AML-193 (cell line): ENCODE measurements at places on chromosomes 1 and 21.
A peak's percentile ranks its signal among the peaks of the same experiment; 100 is the strongest.

DNA sequence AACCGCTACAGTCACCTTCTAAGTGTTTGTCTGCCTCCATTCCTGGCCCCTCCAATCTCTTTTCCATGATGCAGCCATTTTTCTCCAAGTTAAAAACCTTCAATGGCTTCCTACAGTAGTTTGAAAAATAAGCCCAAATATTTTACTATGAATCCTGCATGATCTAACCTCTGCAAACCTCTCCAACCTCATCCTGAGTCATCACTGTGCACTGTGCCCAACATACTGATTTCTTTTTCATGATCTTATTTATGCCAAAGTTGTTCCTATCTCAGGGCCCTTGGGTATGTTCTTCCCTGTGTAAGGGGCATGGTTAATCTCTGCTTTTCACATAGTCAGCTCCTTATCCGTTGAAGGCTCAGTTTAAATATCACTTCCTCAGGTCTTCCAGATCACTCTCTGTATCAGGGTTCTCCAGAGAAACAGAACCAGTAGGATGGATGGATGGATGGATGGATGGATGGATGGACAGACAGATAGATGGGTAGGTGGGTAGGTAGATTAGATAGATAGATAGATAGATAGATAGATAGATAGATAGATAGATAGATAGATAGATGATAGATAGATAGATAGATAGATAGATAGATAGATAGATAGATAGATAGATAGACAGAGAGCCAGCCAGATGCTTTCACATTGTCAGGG is 18.1 kb upstream of the PTPN14 start:
- no peak for DNase-seq

DNA sequence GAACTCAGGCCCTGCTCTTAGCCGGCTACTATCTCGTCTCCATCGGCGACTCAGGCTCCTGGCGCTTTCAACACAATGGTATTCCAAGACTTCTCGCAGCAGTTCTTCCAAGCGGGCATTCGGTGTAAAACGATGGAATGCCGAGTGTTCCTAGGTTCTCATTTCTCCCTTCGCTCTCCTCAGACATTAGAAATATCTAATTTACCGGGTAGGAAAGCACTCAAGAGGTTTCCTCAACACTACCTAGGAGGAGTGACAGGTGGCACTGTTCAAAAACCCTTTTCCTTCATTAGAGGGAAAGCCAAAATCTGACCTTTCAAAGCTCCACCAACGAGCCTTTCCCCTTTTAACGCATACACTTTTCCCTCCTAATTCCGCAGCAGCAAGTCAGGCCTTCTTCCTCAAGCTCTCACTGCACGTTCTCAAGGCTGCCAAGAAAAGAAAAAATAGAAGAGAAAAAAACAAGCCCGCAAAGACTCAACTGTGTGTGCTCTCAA is 601 bp downstream of the UBE2G2 start:
- peak; percentile 19 for DNase-seq

DNA sequence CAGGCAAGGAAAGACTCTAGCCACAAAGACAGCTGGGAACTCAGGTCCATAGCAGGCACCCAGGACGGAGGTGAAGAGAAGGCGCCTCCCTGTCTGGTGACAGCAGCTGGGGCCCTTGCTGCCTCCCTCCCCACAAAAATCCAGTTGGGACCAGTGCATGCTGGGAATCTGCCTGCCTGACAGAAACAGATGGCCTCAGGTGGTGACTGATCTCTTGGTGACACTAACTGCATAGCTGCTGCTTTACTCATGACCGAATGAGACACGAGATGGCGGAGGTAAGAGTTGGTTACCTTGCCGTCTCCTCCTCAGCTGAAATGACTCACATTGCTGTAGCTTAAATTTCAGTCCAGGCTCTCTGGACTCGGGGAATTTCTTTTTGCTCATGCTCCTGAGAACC is 130.3 kb downstream of the FGGY start:
- no peak for DNase-seq

- peak; percentile 57 for DNase-seq
Observed at GRCh38 chr1:97137862-97138514, 416.4 kb downstream of the PTBP2 start.

DNA sequence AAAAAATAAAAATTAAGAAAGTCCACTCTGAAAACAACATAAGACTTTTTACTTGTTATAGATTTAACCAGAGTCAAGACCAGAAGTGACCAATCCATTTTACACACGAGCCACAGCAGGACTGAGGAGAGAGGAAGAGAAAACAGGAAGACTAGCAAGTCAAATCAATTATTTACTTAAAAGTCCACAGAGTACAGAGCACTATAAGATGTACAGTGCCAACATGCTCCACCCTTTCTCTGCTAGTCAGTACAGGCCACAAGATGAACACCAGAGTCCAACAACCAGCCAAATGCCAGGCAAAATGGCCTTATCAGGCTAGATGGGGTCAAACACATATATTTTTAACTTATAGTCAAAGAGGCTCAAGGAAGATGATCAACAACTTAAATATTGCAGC is 19.5 kb downstream of the LUZP1 start:
- DNase-seq, result no peak

DNA sequence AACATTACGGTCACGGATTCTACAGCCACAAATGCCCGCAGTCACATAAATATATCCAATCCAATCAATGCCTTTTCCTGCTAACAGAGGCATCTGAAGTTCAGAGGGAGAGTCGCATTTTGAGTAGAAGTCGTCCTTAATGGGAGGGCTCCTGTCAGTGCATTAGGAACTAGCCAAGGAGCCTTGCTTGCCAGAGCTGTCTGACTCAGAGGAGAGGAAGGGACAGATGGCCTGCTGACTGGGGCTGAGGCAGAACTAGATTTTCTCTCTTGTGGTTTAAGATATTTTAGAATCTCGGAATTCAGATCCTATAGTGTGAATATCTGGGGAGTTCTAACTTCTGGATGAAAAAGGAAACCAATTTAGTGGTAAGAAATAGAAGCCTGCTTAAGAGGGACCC is 10.6 kb downstream of the XKR8 start:
- DNase-seq, result no peak

- DNase-seq, result no peak
Observed at GRCh38 chr1:46302641-46303037, 777 bp downstream of the LRRC41 start.

GRCh38 chr1:20356850-20357459 is 66.3 kb downstream of the VWA5B1 start:
- no peak for DNase-seq

- DNase-seq, result no peak
Observed at GRCh38 chr1:182952677-182953444, at the start of gene SHCBP1L. SHCBP1L (minus strand) TSS chr1:182953166; CDS start chr1:182953133, 33 bp downstream.

GRCh38 chr1:229349463-229350385 is 6.9 kb upstream of the CCSAP start:
- DNase-seq, result no peak

DNA sequence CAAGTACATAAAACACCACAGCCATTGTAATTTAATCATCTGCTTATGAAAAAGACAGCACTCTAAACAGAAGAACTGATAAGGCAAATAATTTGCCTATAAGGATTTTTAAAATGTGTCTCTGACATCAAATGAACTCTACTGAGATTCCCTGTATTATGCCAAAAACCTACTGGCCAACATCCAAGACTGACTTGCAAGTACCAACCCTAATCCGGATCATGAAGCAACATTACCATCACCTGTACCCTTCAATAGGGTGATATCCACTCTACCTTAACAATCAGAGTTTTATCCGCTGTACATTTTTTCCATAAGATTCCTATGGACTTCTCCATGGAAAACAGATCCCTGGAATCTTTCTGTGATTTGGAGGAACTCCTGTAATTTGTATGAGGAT is 4.6 kb downstream of the RGS7 start:
- DNase-seq, result no peak

GRCh38 chr1:247829656-247830055 is 5.7 kb upstream of the OR14A16 start:
- no peak for DNase-seq

DNA sequence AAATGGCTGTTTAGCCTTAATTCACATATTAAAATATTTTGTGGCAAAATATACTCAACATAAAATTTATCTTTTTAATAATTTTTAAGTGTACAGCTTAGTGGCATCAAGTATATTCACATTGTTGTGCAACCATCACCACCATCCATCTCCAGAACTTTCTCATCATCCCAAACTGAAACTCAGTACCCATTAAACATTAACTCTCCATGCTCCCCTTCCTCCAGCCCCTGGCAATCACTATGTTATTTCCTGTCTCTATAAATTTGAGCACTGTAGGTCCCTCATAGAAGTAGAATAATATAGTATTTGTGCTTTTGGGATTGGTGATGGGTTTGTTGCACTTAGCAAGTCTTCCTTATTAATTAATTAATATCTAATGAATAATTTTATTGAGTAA is 29.4 kb downstream of the CCN1 start:
- no peak for DNase-seq

GRCh38 chr1:12342401-12343003 is 112.7 kb downstream of the VPS13D start:
- DNase-seq, result no peak

DNA sequence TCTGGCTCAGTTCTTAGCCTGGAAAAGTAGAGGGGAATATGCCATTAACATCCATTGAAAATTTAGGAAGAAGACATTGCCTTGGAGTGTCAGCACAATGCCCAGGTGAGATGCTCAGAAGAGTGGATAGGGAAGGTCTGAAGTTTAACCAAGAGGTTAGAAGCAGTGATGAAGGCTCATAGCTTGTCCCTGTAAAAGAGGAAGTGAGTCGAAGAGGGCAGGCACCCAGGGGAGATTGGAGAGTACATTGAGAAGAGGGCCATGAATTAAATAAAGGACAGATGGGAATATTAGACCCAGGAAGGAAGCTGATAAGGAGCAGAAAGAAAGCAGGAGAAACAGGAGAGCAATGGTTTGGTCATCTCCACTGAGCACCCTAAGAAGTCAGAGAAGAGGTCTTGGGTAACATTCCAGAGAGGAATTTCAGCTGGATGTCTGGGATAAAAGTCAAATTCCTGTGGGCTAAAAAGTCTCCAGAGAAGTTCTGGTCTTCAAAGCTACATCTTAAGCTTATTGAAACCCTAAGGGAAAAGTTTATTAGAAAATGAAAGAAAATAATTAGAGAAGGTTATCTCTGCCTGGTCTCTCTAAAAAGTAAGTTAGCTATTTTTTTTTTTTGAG is 17.3 kb downstream of the C8B start:
- peak; percentile 12 for DNase-seq

DNA sequence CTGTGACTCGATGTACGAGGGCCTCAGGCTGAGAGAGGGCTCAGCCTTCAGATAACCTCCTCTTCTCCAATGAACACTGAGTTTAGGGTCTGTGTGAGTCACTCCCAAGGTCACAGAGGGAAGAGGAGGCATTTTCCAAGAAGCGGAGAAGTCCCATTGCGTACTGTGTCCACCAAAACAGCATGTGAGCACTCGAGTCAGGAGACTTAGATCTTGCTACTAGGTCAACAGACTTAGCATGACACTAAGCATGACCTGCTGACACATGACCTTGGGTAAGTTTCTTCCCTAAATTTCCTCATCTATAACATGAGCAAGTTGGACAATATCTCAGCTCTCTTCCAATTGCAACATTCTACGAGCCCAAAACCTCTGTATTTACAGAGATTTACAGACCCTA is 68.0 kb downstream of the PLPP3 start:
- no peak for DNase-seq

GRCh38 chr1:33473900-33474299 is 1.5 kb downstream of the ZSCAN20 start:
- DNase-seq, result no peak

GRCh38 chr1:87715052-87715451 is 386.4 kb downstream of the LMO4 start:
- DNase-seq, result no peak

DNA sequence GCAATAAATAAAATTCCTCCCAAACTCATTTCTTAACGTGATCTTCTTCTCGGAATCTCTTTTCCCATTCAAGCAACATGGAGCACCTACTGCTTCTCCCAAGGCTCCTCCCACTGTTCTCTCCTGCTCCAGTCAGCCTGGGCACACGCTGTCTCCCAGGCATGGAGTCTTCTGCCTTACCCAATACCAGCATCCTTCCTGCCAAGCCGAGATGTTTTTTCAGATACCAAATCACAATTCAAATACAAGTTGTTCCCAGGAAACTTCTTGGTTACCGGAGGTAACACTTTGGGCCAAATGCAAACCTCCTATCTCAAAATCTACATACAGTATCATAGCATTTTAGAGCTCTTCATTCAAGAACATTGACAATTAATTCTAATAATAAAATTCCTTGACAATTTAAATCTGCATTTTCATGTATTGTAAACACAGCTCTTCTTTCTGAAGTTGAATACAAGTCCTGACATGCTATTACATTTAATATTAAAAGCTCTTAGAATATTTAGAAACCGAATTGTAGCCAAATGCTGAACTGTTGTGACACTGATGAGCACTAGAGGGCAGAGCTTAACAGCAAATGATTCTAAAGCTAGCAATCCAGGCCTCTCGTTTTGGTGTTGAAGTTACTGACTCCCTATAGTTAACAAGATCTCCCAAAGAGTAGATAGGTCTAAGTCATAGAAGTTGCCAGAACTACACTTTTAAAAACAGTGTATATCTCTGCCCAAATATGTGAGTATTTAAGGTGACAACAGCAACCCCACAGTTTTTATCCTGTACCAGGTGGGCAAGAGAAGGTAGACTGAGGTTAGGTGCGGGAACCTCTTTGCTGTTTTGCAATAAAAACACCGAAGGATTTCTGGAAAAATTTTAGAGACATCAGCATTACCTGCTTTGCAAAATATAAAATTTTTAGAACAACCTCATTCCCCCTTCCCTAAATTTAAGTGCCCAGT is 52.3 kb downstream of the BCAR3 start:
- DNase-seq, result peak; percentile 67

- DNase-seq, result no peak
Observed at GRCh38 chr1:15075817-15076216, 77.7 kb upstream of the TMEM51 start.

DNA sequence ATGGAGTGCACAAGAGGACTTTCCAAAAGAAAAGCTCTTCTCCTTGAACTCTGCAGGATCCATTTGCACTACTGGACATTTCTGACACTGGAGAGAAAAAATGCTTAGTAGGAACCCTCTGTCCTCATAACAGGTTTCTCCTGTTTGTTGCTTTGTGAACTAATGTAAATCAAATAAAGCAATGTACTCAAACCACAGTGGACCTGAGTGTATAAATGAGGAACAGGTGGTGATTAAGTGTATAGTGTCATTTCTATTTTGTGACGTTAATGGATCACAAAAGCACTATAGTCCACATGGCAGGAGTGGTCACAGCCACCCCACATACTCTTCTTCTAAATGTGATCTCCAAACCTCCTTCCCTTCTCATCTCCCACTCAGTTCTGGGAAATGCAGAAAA is 268.4 kb upstream of the DUSP10 start:
- DNase-seq, result no peak

- no peak for DNase-seq
Observed at GRCh38 chr1:89945852-89946476, 48.9 kb upstream of the ZNF326 start.

DNA sequence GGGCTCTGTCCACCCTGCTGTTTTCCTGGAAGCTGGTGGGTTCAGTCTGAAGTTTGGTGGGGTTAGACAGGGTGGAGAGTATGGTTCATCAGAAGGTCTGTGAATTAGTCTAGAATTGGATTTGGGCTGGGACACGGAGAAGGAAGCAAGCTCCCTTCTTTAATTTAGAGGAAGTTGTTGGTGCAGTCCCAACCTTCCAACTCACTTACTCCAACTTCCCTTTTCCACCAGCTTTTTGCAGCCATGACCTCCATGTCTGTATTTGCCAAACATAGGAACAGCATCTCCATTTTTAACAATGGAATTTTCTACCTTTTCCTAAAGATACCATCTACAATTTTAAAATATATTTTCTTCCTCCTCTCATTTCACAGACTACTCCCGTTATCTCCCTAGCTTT is 28.5 kb upstream of the PRELP start:
- peak; percentile 38 for DNase-seq

GRCh38 chr1:235783148-235783776 is 83.4 kb downstream of the LYST start:
- DNase-seq, result peak; percentile 14
